Activated naive CD8-positive, alpha-beta T cell treated with anti-CD3 and anti-CD28 coated beads for 36 hours (primary cell): ENCODE measurements at places on chromosomes 13 and 19. TPM values are rescaled to one million over a fixed set of nuclear protein-coding genes. Genes with fewer than 3 reads are reported as not detected.
A peak's percentile ranks its signal among the peaks of the same experiment; 100 is the strongest.

The CCNA1 gene
- total RNA-seq = 0.16 TPM

The OR7C1 gene
- not detected for total RNA-seq

The GIPC3 gene
- 0.32 TPM for total RNA-seq

The KLK15 gene
- total RNA-seq = not detected

The CGB7 gene
- not detected for total RNA-seq

The COL4A1 gene
- not detected for total RNA-seq

- no peak for DNase-seq
- H3K27me3 ChIP-seq = no peaks in the 10 kb centered on the region
- H3K27ac ChIP-seq = no peak overlapping the region
- no peaks in the 10 kb centered on the region for H3K36me3 ChIP-seq
- no peaks in the 10 kb centered on the region for H3K4me1 ChIP-seq
Observed at GRCh38 chr13:63864171-63864902, 2448.7 kb upstream of the PCDH20 start.

GRCh38 chr13:63497601-63498000, 2082.0 kb upstream of the PCDH20 start:
- no peak for DNase-seq
- H3K4me3 ChIP-seq = no peak overlapping the region
- no peaks in the 10 kb centered on the region for H3K36me3 ChIP-seq
- no peaks in the 10 kb centered on the region for H3K27me3 ChIP-seq
- no peaks in the 10 kb centered on the region for H3K4me1 ChIP-seq
- H3K27ac ChIP-seq = no peak overlapping the region

- H3K27ac ChIP-seq = no peak overlapping the region
- DNase-seq = no peak
- no peaks in the 10 kb centered on the region for H3K36me3 ChIP-seq
- H3K4me1 ChIP-seq = no peaks in the 10 kb centered on the region
- no peak overlapping the region for H3K4me3 ChIP-seq
Observed at GRCh38 chr13:97068151-97068550, 73.9 kb upstream of the OXGR1 start.

DNA sequence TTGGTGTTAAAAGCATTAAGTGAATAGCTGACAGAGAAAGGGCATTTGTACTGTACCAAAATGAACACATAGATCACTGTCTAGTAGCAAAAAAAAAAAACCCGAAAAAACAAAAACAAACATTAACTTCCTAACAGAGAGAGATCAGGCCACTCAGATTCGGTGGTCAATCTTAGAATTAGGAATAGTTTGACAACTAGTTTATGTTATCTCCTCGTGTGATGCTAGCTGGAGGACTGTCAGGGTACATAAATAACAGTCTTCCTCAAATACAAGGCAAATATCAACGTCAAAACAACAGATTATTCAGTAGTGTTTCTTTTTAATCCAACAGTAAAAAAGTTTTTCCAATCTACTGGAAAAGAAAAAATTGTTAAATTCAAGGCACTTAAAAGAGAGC, 1.7 kb downstream of the ZMYM5 start:
- H3K36me3 ChIP-seq = peaks cover 49% of the 10 kb centered on the region
- H3K4me3 ChIP-seq = peak overlapping the region; percentile 96
- DNase-seq = no peak
- H3K4me1 ChIP-seq = peaks cover 29% of the 10 kb centered on the region
- no peaks in the 10 kb centered on the region for H3K27me3 ChIP-seq

GRCh38 chr13:113526466-113527220, 36.1 kb upstream of the DCUN1D2 start:
- H3K36me3 ChIP-seq = peaks cover 13% of the 10 kb centered on the region
- no peaks in the 10 kb centered on the region for H3K27me3 ChIP-seq
- H3K4me3 ChIP-seq = no peak overlapping the region
- DNase-seq = no peak
- H3K27ac ChIP-seq = no peak overlapping the region

- no peak overlapping the region for H3K4me3 ChIP-seq
- no peak for DNase-seq
- H3K27me3 ChIP-seq = no peaks in the 10 kb centered on the region
- H3K27ac ChIP-seq = no peak overlapping the region
- no peaks in the 10 kb centered on the region for H3K4me1 ChIP-seq
Observed at GRCh38 chr13:79806821-79807220, 325.9 kb downstream of the NDFIP2 start.

DNA sequence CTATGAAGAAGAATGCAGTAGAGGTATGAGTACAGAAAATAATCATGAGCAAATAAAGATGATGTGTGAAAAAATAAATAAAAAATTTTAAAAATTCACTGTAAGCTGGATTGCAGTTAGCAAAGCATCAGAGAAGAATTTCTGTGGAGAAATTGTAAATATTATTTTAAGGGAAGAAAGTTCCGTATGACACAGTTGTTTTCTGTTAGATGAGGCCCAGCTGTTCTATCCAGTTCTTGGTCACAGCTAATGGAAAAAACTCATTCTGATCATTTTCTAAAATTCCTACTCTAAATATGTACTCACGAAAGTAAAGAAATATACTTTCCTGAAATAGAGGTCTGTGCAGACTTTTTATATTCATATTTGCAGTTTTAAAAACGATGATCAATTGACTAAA, 578.8 kb downstream of the DCT start:
- DNase-seq = no peak
- no peak overlapping the region for H3K27ac ChIP-seq
- H3K4me1 ChIP-seq = no peaks in the 10 kb centered on the region
- no peak overlapping the region for H3K4me3 ChIP-seq

DNA sequence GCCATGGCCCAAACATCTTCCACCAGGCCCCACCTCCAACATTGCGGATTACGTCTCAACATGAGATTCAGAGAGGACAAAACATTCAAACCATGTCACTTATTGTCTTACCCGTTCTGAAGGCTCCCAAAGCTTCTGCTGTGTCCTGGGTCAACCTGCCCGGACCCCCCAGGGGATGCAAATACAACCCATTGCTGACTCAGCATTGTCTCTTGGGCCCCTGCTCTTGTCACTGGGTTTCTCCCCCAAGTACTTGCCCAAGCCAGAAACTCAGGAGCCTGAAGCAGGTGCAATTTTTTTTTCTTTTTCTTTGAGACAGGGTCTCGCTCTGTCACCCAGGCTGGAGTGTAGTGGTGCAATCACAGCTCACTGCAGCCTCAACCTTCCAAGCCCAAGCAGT, 144.5 kb downstream of the KCTD15 start:
- H3K4me3 ChIP-seq = no peak overlapping the region
- H3K4me1 ChIP-seq = no peaks in the 10 kb centered on the region
- no peaks in the 10 kb centered on the region for H3K27me3 ChIP-seq
- no peak overlapping the region for H3K27ac ChIP-seq

DNA sequence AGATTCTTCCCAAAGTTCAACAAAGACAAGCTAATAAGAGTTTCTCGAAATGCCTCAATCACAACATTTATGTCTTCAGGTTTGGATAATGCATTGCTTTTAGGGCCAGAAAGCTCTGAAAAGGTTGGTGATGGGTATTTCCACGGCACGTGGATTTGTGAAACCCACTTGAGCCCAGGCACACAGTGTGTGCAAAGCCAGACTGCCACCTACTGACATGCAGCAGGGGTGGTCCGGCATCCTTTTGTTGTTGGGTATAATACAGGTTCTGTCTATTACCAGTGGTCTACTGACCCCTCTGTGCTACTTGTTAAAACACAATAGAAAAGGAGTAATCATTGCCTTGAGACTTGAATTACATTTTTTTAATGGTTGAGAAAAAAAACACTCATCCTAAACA, 225.6 kb downstream of the RAP2A start:
- H3K27me3 ChIP-seq = peaks cover 24% of the 10 kb centered on the region
- no peak for DNase-seq
- no peaks in the 10 kb centered on the region for H3K4me1 ChIP-seq
- H3K36me3 ChIP-seq = no peaks in the 10 kb centered on the region
- no peak overlapping the region for H3K27ac ChIP-seq

DNA sequence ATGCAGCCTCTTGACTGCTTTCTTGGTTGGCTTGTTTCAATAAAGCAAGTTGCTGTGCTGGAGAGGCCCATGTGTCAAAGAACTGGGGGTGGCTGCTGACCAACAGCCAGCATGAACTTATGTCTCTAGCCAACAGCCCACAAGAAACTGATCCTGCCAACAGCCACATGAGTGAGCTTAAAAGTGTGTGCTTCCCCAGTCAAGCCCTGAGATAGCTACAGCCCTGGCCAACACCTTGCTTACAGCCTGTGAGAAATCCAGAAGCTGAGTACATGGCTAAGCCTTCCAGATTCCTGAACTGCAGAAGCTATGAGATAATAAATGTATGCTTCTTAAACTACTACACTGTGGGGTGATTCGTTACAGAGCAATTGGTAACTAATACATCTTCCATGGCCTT, 38.9 kb upstream of the IPO5 start:
- H3K4me1 ChIP-seq = no peaks in the 10 kb centered on the region
- no peak for DNase-seq
- H3K27ac ChIP-seq = no peak overlapping the region
- H3K4me3 ChIP-seq = no peak overlapping the region
- no peaks in the 10 kb centered on the region for H3K36me3 ChIP-seq

GRCh38 chr19:29942404-29943261, 594 bp downstream of the URI1 start:
- H3K27ac ChIP-seq = peak overlapping the region; percentile 91
- peak overlapping the region; percentile 98 for H3K4me3 ChIP-seq
- peaks cover 27% of the 10 kb centered on the region for H3K36me3 ChIP-seq
- DNase-seq = peak; percentile 86

DNA sequence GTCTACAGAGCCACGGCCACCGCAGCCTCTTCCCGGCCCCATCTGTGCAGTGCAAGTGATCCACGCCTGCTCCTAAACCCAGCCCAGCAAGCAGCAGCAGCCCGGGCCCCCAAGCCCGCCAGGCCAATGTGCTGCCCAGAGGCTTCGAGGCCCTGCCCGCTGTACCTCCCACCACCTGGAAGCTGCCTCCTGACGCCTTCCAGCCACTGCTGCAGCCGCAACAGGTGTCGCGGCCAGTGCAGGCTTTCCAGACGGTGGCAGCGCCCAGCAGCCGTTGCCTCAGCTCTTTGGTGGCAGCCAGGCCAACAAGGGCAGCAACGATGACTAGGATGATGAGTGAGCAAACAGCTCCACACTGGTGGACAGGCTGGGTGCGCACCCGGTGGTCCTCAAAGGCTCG, 50.2 kb upstream of the TPM4 start:
- peaks cover 7% of the 10 kb centered on the region for H3K4me1 ChIP-seq
- no peak overlapping the region for H3K4me3 ChIP-seq
- no peaks in the 10 kb centered on the region for H3K27me3 ChIP-seq

DNA sequence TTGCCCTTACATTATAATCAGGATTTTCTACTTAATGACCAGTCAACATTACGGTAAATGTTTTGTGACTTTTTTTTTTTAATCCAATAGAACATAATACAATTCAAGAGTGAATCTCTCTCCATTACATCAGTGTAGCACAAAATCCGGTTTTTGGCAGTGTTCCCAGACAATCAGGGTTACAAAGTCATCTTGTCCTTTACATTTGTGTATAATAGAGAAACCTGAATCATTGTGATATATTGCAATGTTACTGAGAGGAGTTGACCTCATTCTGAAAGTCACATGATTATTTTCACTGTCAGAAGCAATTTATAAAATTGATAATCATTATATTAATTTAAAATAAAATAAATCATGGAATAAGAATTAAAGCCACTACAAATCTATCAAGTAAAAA, 1346.0 kb upstream of the SPRY2 start:
- no peaks in the 10 kb centered on the region for H3K27me3 ChIP-seq
- H3K4me1 ChIP-seq = no peaks in the 10 kb centered on the region
- DNase-seq = no peak
- H3K4me3 ChIP-seq = no peak overlapping the region
- H3K36me3 ChIP-seq = no peaks in the 10 kb centered on the region

- DNase-seq = no peak
- H3K4me3 ChIP-seq = no peak overlapping the region
- H3K27me3 ChIP-seq = peaks cover 4% of the 10 kb centered on the region
- H3K27ac ChIP-seq = no peak overlapping the region
- H3K36me3 ChIP-seq = no peaks in the 10 kb centered on the region
- H3K4me1 ChIP-seq = peaks cover 2% of the 10 kb centered on the region
Observed at GRCh38 chr13:32549788-32550187, 11.2 kb upstream of the N4BP2L2 start.

DNA sequence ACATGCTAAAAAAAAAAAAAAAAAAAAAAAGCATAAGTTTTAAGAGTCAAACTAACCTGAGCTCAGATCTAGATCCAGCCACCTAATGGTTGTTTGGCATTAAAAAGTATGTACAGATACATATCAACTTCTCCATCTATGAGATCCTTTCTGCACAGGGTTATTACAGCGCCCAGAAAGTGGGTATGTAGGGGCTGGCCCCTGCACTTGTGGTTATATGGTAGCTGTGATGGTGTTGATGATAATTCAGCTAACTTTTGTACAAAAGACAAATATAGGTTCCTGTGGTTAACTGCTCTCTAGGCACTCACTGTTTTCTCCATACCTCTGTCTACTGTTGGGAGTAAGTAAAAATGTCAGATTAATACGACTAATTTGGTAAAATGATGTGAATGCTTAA, 81.7 kb downstream of the TNFRSF19 start:
- H3K27ac ChIP-seq = no peak overlapping the region
- H3K4me1 ChIP-seq = no peaks in the 10 kb centered on the region

DNA sequence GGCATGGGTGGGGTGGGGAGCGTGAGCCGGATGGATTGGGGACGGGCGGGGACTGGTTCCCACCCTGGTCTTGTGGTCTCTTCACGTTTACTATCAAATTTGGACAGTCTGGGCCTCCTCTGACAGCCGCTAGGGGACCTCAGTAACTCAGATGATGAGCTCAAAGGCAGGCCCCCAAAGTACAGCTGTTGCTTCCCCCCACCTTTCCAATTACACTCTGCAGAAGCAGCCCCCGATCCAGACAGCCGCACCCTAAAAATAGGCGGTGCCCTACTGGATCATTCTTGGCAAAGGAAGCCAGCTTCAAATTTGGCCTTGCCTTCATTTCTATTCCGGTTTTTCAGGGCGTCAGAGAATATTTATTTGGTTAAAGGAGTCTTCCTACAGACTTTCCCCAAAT, 1.9 kb upstream of the FOXO1 start:
- H3K27ac ChIP-seq = peak overlapping the region; percentile 68
- peaks cover 38% of the 10 kb centered on the region for H3K4me1 ChIP-seq
- H3K4me3 ChIP-seq = peak overlapping the region; percentile 88
- DNase-seq = peak; percentile 48
- peaks cover 12% of the 10 kb centered on the region for H3K36me3 ChIP-seq

DNA sequence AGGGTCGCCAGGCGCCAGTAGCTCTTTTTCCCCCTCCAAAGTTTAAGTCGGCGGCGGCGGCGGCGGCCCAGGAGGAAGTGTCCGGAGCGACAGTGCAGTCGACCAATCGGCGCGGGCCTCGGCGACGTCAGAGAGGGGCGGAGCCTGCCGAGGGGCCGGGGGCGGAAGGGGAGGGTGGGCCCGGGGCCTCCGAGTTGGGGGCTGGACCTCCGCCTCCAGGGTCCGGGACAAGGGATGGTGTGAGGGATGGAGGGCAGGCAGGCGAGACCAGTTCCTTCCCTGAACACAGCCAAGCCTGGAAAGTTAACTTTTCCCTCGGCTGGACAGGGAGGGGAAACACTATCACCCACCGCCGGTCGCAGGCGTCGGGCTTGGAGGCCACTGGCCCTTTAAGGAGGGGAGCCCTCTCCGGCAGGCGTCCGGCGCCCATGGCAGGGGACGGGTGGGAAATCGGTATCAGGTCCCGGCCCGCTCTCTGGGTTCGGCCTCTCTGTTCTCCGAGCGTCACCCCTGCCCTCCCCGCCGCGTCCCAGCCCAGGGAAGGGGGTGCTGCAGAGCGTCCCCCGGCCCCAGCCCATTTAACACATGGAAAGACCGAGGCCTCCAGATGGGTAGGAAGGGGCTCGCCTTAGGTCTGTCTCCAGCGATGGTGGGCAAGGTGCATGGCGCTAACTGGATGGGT, at the start of gene PRKD2:
TSS of gene PRKD2 (minus strand) at position 81 of the 682 bp plus-strand sequence. CDS start 744 bp downstream, outside the sequence.
- peak within 1 kb of the TSS; percentile 94 for H3K27ac ChIP-seq
- H3K36me3 ChIP-seq = peaks cover 25% of the 10 kb centered on the region
- DNase-seq = peak; percentile 92
- no peaks in the 10 kb centered on the region for H3K27me3 ChIP-seq
- peak within 1 kb of the TSS; percentile 95 for H3K4me3 ChIP-seq
- peaks cover 40% of the 10 kb centered on the region for H3K4me1 ChIP-seq
